ENCODE measurements at places on chromosomes 11 and 22. TPM values are rescaled to one million over a fixed set of nuclear protein-coding genes. Genes with fewer than 3 reads are reported as not detected.

DNA sequence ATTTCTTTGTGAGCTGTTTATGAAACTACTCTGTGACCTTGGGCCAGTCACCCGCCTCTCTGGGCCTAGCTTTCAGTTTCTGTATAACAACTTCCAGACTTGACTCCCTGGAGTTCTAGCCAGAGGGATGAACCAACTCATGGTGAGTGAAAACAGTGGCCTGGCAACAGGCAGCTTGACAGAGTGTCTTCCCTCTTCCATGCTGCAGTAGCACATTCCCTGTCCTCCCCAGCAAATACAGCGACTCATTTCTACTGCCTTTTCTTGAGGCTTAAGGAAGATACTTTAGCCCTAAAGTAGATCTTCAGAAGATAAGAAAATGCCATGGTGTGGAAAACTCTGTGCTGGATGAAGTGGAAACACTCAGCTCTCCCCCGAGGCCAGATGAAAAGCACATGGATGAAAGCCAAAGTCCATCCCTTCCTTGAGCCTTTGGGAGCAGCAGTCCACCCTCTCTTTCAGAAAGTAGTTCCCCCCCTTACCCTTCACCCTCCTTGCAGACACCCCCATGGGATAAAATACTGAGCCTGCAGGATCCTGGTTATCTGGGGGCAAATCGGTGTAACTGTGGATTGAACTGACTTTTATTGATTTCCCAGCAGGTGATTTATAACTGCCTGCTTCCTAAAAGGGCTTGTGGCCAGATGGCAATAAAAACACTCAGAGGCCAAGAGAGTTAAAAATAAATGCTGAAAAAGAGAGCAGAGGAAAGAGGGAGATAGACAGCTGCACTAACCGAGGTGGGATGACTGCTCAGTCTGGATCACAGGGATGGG is 24.1 kb downstream of the IRAG1 start:
- DNase-seq: no peak

GRCh38 chr22:25795478-25795877 is 53.5 kb downstream of the MYO18B start:
- DNase-seq: no peak

- no peak for DNase-seq
Measured at GRCh38 chr11:86523738-86524619, 148.4 kb downstream of the ME3 start.

DNA sequence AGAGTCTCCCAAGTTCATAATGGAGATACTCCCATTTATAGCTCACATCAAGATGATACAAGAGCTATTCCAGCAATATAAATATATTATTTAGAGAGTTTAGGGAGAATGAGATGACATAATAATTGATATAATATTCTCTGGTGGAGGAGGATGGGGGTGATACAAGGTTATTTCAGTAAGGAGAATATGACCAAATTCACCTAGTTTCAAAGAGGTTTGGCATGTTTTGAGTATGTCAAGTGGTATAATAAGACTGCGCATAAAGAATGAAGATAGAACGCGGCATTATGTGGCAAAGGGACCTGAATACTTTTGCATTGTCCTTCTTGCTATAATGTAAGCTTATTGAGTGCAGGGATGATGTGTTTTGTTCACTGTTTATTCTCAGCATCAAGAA is 1283.5 kb downstream of the LRRC4C start:
- no peak for DNase-seq

DNA sequence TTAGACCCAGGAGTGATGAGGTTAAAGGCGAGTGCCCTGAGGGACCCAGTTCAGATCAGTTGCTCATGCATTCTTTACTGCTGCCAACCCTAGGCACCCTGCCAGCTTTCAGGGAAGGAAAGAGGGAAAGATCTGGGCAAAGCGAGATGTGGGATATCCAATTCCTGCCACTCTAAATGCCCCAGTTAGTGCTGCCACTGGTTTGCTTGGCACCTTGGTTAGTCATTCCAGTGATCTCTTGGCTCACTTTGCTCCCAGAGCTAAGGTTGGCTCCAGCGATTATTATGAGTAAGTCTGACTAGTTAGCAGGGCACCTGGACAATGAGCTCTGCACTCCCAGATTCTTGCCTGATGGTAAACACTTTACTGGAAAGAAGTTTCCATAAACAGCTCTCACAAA is 85.0 kb downstream of the INSC start:
- no peak for DNase-seq

DNA sequence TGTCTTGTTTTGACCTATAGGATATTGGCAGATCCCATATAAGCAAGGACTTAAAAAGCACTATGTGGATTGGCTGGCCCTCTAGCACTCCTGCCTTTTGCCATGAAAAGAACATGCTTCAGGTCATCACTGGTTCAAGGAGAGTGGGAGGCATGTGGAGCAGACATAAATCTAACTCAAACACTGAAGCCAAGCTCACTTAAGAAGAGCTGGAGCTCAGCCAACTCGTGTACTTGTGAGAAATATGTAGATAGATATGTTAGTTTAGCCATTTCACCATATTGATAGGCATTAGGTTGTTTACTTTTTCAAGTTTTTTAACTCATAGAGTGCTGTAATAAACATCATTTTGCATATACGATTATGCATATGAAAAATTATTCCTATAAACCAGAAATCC is 19.9 kb upstream of the BBOX1 start:
- DNase-seq: no peak

Gene BACE1
- not detected for polyA plus RNA-seq

DNA sequence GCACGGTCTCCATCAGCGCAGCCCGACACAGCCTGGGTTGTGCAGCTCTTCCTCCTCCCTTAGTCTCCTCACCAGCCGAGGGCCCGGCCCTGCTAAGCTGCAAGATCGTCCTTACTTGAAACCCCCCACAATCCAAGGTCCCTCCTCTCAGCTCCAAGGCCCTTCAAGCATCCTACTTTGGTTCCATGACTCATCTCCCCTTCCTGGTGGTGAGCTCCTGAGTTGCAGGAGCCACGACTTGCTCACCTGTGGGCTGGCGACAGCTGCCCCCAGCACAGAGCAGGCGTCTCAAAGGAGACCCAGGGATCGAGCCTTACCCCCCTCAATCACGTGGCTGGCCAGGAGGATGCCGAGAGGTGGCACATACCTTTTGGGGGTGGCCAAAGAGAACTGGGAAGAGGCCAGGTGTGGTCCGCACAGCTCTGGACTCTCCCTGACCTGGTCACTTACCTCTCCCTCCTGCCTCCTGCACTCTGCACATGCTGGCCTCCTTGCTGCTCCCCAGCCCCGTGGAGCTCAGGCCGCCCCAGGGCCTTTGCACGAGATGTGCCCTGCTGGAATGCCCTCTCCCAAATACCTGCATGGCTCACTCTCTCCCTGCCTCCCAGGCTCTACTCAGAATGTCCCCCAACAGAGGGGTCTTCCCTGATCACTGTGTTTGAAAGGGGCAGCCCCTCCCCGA is 35.2 kb upstream of the FADD start:
- no peak for DNase-seq
